ENCODE measurements at places on chromosomes 7 and 10.

GRCh38 chr10:20771051-20771450, 126.1 kb downstream of the NEBL start:
- DNase-seq, result no peak

- no peak for DNase-seq
Observed at GRCh38 chr10:88080213-88080612, 216.8 kb downstream of the PTEN start.

GRCh38 chr7:157271991-157272324, 64.8 kb upstream of the DNAJB6 start:
- no peak for DNase-seq

DNA sequence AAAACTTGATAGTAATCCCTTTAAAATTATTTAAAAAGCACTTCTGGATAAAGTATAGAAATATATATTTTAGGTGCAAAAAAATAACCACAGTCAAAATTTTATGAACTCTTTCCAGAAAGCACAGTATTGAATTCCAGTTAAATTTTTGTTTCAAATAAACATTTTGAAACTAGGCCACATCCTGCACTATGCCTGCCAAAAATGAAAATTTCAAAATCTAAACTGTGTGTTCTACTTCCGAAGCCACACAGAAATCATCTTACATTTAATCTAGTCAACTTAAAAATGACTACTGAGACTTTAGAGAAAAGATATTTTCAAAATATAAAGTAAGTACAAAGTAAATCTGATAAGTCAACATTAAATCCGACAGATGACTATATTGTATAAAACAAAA, 50.0 kb downstream of the MAGI2 start:
- DNase-seq, result no peak

GRCh38 chr10:129932751-129933433, 31.2 kb downstream of the EBF3 start:
- DNase-seq, result no peak

Data from stimulated activated CD4-positive, alpha-beta T cell treated with anti-CD3 and anti-CD28 coated beads, Interleukin-15, amount 100 ng/mL, for 1 hour (primary cell).